ENCODE measurements at places on chromosomes 3 and 15.
A peak's percentile ranks its signal among the peaks of the same experiment; 100 is the strongest.

DNA sequence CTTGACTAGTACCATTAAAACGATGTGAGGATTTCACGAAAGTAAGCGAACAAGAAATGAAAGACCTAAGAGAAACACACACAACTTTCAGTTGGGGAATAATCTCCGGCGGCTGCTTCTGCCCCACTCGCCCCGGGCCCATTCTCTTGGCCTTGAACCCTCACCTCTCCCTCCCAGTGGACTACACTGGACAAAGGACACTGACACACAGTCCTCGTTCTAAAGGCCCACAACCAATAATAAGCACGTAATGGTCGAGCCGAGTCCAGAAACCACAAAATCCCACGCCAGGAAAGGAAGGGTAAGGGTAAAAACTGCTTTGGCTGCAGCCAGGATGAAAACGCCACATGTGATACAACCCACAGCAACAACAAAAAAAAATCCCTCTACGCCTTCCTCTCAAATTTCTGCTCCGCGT lies 469 bp downstream of the ZNF770 start:
- DNase-seq = no peak

DNA sequence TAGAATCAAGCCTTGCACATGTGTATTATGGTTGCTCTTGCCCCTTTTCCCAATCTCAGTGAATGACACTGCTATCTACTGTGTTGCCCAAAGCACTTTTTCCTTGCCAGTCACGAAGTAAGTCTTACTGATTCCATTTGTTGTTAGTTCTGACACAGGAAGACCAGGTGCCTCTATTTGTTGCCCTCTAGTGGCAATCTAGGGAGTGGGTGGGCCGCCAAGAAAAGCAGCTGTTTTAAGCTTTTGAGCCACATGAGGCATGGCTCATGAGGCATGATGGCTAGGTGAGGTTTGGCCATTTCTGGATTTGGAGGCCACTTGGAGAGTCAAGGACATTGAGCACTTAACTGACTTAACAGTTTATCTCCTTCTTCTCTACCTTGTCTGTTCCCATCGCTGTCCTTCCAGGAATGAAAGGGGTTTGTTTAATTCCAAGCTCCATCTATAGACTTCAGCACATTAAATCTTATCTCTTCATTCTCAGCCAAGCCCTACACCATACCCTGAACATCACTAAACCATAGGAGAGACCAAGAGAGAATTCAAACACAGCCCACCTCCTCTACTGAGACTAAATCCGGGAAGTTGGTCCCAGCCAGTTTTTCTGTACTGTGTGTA lies 103.1 kb downstream of the HCN4 start:
- no peak for DNase-seq

- no peak for DNase-seq
Measured at GRCh38 chr3:185880600-185880999, 55.8 kb upstream of the IGF2BP2 start.

- no peak for DNase-seq
Measured at GRCh38 chr15:90008607-90009006, 7.5 kb downstream of the ZNF710 start.

- DNase-seq = no peak
Measured at GRCh38 chr15:92480361-92480760, 86.7 kb downstream of the ST8SIA2 start.

DNA sequence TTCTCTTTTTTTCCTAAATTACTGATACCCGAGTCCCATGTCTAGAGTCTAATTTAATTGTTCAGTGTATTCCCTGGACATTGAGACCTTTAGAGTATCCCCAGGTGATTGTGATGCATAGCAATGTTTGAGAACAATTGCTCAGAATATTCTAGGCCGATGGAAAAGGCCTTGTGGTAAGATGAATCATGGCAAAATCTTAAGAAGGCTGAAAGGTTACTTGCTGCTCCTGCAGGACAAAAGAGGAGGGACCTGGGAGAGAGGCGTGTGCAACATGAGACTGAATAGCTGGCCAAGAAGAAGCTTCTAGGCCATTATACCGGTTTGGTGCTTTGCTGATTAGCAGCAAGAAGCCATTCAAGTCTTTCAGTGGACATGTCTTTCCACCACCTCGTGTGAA lies 256.6 kb downstream of the ROBO2 start:
- no peak for DNase-seq

DNA sequence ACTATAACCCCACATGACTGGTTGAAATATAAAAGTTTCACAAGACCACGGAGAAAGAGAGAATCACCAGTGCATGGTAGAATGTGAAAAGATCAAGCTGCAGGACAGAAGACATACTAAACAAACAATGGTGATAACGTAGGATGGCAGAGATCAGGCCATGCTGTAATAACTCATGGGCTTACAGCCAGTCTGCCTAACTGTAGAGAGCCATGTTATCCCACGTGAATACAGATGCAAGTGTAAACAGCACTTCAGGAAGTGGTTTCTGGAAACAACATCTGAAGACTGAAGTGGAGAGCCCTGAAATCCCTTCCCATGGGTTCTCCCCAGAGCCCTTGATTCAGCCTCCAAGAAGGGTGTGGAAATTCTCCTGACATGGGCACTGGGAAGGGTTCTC lies 103.2 kb upstream of the SLCO2A1 start:
- no peak for DNase-seq

DNA sequence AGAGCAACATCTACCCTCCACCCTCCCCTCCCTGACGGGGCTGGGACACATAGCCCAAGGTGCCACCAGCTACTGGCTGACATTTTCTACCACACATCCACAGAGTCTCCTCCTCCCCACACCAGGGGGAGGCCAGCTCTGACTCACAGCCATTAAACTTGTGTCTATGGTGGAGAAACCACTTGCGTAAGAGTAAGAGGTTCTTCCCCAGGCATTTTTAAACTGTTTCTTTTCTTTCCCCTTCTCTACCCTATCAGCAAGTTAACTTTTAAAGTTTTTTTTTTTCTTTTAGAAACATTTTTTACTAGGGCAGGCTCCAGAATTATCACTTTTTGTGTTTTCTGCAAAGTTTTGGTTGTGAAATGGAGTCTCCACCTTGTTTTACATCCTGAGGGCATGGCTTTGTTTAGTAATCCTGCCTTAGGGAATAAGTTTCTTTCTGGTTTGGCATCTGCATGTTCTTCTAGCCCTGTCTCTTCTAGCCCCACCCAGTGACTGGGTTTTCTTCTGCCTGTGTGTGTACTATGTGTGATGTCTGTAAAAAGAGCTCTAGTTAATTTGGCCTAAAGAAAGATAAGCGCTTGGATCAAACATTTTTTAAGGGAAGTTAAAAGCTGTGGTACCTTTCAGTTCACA lies 148.8 kb upstream of the GADL1 start:
- no peak for DNase-seq

GRCh38 chr15:46709460-46710083 lies 1007.7 kb upstream of the SEMA6D start:
- DNase-seq = no peak

- DNase-seq = no peak
Measured at GRCh38 chr3:122618614-122619013, 41.2 kb downstream of the PARP15 start.

DNA sequence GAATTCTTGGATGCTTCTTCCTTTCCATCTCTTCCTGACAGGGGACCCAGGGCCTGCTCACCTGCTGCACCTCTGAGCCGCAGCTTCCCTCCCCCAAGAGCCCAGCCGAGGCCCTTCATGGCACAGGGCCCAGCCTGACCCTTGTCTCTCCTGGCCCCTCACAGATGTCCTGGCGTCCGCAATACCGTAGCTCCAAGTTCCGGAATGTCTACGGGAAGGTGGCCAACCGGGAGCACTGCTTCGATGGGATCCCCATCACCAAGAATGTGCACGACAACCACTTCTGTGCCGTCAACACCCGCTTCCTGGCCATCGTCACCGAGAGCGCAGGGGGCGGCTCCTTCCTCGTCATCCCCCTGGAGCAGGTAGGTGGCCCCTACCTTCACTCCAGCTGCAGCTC lies 66.2 kb downstream of the CORO2B start:
- no peak for DNase-seq

- DNase-seq = no peak
Measured at GRCh38 chr3:30354513-30354912, 251.9 kb upstream of the TGFBR2 start.

DNA sequence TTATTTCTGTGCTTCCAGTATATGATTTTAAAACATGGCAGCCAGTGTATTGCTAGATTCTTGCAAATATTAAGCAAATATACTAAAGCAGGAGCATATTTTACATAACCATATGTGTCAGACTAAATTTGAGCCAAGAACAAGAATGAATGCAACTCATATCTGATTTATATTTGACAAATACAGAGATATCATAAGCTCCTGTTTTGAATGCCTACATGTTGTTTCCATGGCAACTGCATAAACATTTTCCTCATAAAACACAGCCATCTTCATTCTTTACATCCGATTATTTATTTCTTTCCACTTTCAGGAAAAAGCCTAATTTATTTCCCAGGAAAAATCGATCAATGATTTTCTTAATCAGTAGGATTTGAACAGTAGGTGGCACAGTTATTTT lies 172.2 kb upstream of the TSPAN3 start:
- DNase-seq = no peak

GRCh38 chr15:100170291-100171210 lies 171.2 kb downstream of the ADAMTS17 start:
- no peak for DNase-seq

GRCh38 chr3:127286571-127287140 lies 1.2 kb downstream of the PRR20G start:
- no peak for DNase-seq

DNA sequence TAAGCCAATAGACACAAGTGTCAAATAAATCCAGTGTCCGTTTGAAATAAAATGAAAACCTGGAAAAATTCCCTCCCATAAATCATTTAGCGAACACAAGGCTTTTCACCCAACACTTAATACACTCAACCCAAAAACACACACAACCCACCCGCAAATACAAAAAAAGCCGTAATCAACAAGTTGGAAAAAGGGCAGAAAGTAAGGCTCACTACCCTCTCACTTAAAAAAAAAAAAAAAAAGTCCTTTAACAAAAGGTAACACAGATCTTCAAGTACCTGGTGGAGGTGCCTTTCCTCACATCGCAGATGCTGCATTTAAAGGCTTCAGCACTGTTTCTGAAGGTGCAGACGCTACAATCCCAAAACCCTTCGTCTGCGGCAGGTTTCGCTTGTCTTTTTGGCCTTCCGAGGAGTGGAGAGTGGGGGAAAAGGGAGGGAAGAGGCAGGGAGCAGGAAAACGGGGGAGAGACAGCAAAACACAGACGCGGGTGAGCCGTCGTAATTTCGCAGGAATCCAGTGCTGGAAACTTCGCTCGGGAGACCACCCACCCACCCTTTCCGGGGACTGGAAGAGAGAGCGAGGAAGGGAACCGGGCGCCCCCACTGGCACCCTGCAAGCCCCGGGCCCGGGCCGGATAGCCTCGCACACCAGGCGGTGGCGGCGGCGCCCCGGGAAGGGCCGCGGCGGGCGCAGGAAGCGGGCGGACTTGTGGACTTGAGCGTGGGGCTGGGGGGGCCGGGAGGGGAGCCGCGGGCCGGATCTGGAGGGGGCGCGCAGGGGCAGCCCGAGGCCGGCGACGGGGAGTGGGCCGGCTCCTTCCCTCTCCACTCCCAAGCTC lies 401.8 kb downstream of the SHQ1 start:
- peak; percentile 71 for DNase-seq

DNA sequence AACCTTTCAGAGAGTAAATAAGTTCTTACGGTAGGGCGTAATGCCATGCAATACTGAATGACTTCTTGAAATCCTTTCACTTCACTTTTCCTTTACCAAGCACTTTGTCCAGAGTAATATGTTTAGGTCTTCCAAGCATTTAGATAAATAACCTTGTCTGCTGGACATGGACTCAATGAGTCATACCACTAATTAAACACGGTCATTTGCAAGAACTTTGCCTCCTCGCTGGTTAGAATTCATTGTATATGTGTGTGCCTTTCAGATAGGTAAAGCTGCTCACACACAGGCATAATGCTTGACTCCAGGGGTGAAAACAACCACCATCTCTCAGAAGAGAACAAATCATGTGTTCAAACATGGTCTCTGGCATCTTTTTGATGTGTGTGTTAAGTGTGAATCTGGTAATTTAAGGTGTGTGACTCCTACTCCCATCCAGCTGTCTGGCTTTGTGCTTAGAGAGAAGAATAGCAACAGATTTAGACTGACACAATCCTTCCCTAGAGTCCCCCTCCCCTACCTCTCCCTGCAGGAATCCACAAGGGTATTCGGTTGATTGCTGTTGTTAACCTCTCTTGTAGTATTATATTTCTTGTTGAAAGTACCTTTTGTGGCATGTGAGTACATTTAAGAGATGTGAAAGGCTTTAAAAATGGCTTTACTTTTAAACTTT lies 419.0 kb downstream of the CNTN4 start:
- DNase-seq = no peak

DNA sequence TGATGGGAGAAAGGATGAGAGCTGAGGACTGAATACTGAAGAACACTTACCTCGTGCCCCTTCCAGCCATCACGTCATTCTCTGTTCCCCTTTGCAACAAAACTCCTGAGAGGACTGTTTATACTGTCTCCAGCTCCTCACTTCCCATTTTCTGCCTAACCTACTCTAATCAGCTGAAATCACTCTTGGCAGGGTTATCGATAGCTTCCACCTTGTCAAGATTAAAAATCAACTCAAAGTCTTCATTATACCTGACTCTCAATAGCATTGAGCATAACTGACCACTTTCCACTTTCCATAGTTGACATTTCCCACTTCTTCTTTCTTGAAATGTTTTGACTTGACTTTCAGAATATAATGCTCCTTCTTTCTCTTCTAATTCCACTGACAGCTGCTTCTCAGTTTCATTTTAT lies 4.3 kb downstream of the BTBD1 start:
- DNase-seq = no peak

GRCh38 chr3:184082034-184082433 lies 14.8 kb upstream of the HTR3E start:
- DNase-seq = no peak

Data from substantia nigra (tissue), 51 donors.